H7 (cell line): ENCODE measurements at places on chromosomes 3 and 15.

DNA sequence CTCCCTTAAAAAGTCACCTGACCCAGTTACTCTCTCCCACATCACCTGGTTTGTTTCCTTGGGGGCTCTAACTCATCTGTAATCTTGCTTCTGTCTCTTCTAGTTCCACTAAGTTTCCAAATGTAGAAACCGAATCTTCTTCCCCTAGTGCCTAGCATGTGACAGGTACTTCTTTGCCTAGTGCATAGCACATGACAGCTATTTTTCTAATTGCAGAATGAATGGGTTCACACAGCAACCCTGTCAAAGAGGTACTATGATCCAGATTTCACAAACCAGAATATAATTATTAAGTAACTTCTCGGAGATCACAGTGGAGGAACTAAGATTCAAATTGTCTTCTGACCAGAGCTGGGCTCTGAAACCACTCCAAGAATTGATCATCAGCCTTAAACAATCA is 7.4 kb downstream of the DPH3 start:
- DNase-seq: no peak

DNA sequence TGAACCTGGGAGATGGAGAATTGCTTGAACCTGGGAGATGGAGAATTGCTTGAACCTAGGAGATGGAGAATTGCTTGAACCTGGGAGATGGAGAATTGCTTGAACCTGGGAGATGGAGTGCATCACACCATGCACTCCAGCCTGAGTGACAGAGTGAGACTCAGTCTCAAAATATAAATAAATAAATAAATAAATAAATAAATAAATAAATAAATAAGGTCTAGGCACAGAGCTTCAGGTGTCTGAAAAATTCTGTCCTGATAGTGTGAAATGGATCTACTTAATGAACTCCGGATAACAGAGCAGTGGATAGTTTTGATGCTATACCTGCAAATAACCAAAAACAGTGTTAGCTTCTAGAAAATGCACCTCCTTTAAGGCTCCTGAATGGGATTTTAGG is 24.3 kb upstream of the NUDT16 start:
- no peak for DNase-seq

DNA sequence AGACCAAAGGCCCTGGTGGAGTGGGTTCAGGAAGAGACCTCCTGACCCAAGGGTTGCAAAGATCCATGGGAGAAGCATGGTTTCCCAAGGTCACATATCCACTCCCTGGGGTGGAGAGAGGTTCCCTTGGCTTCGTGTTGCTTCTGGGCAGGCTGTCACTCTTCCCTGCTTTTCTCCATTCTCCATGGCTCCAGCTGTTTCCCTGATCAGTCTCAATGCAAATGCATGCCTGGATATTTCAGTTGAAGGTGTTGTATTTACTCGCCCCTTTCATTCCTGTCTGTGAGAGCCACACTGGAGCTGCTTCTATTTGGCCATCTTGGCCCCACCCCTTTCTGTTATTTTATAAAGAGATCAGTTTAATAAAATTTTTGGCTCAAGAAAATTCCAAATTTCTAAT is 95.0 kb upstream of the PLSCR4 start:
- no peak for DNase-seq

DNA sequence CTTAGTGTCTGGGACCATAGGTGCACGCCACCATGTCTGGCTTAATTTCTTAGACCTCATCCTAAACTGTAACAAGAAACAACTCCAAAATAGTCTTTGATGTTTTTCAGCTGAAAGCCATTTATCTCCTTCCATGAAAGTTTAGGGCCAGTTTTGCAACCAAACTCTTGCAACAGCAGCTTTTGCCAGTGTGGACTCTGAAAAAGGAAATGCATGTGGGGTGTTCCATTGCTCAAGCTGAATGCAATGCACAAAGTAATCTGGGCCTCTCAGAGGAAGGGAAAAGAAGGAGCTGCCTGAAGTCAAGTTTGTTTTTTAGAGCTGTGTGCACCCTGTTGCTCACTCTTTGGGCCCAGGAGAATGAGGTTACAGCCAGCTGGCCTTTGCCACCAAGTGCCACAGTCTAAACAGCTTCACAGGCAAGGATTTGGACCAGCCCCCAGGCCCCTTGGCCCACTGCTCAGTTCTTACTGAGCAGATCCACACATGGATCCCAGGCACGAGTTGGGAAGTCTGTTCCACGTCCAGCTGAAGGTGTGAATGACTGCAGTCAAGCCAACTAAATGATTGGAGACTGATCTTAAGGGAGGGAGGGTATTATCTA is 212.3 kb upstream of the LRRFIP2 start:
- no peak for DNase-seq

- no peak for DNase-seq
Measured at GRCh38 chr3:60582288-60582687, 669.0 kb downstream of the FHIT start.

GRCh38 chr3:194327218-194328052 is 23.7 kb downstream of the CPN2 start:
- DNase-seq: no peak

- DNase-seq: peak; percentile 74
Measured at GRCh38 chr3:187319699-187320302, 28.3 kb upstream of the MASP1 start.

DNA sequence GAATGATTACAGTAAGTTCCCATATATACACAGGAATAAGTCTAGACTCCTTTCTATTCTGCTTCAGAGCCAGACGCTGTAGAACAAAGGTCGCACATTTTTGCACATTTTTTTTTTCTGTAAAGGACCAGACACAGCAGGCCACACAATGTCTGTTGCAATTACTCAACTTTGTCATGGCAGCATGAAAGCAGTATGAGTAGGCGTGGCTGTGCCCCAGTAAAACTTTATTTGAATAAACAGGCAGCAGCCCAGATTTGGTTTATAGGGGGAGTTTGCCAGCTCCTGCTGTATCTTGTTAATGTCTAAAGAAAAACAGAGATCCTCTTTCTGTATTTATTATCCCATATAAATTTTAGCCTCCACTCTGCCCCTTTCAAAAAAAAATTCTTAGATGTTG is 708.3 kb downstream of the FHIT start:
- no peak for DNase-seq

- DNase-seq: no peak
Measured at GRCh38 chr3:24316887-24317383, 177.7 kb downstream of the THRB start.

DNA sequence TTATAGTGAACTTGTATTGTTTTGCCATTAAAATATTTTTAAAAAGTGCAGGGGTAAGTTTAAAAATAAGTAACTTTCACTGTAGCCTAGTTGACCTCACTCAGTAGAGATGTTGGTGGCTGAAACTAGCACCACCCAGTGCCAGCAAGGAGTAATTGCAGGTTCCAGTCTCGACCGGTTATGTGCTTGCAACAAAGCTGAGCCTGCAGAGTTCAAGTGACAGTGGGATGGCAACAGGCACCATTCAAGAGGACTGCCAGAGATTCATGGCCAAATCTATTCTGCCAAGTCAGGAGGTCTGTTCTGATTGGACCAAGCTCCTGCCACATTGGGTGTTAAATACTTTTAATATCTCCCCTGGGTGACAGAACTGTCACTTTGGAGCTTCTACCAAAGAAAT is 2.7 kb downstream of the ADAMTS7 start:
- peak; percentile 73 for DNase-seq

GRCh38 chr3:72595927-72596610 is 252.2 kb downstream of the SHQ1 start:
- DNase-seq: no peak

- DNase-seq: no peak
Measured at GRCh38 chr3:113409676-113410075, 31.6 kb downstream of the CFAP44 start.

- no peak for DNase-seq
Measured at GRCh38 chr3:191068946-191069813, 129.9 kb upstream of the OSTN start.

DNA sequence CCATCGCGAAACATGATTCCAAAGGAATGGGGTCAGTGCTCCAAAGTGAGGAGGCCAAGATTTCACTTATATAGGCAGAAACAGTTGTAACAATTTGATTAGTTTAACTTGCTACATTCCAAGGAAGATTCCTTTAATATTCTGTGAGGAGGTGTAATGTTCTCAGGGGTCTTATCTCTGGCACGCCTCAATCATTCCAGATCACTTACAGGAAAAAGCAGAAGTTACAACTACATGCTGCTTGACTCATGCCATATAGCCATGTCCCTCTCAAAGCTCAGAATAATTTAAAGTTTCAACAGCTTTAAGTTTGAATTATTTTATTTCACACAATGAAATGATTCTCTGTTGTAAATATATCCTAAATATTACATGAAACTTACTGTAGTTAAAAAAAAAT is 3.5 kb upstream of the FYTTD1 start:
- no peak for DNase-seq

GRCh38 chr3:14988988-14989394 is 41.6 kb downstream of the NR2C2 start:
- peak; percentile 52 for DNase-seq

- DNase-seq: peak; percentile 28
Measured at GRCh38 chr3:11548721-11549131, 95.0 kb downstream of the VGLL4 start.

GRCh38 chr3:11556851-11557644 is 86.7 kb downstream of the VGLL4 start:
- DNase-seq: peak; percentile 64

- DNase-seq: no peak
Measured at GRCh38 chr3:44892689-44893088, 18.3 kb downstream of the TGM4 start.

DNA sequence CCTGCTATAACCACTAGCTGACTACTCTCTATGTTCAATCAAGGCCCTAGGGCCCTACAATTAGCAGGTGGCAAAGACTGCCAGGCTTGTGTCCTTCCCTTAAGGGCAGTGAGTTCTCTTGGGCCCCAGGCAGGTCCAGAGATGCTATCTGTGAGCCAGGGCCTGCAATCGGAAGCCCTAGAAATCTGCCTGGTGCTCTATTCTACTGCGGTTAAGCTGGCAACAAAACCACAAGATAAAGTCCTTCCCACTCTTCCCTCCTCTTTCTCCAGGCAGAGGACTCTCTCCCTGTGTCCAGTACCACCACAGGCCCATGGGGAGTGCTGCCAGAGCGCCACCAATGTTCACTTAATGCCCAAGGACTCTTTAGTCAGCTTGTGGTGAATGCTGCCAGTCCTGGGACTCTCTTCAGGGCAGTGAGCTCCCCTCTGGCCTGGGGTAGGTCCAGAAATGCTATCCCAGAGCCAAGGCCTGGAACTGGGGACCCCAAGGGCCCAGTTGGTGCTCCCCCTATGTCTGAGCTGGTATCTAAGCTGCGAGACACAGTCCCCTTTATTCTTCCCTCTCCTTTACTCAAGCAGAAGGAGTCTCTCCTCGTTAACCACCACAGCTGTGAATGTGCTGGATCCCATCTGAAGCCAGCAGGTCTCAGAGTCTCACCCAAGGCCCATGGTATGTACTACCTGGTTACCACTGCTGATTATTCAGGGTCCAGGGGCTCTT is 34.7 kb downstream of the XXYLT1 start:
- no peak for DNase-seq

DNA sequence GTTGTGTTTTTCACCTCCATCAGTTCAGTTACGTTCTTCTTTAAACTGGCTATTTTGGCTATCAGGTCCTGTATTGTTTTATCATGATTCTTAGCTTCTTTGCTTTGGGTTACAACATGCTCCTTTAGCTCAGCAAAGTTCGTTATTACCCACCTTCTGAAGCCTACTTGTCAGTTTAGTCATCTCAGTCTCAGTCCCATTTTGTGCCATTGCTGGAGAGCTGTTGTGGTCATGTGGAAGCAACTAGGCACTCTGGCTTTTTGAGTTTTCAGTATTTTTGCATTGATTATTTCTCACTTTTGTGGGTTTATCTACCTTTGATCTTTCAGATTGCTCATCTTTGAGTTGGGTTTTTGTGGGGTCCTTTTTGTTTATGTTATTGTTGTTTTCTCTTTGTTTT is 151.3 kb downstream of the CFAP20DC start:
- DNase-seq: no peak

DNA sequence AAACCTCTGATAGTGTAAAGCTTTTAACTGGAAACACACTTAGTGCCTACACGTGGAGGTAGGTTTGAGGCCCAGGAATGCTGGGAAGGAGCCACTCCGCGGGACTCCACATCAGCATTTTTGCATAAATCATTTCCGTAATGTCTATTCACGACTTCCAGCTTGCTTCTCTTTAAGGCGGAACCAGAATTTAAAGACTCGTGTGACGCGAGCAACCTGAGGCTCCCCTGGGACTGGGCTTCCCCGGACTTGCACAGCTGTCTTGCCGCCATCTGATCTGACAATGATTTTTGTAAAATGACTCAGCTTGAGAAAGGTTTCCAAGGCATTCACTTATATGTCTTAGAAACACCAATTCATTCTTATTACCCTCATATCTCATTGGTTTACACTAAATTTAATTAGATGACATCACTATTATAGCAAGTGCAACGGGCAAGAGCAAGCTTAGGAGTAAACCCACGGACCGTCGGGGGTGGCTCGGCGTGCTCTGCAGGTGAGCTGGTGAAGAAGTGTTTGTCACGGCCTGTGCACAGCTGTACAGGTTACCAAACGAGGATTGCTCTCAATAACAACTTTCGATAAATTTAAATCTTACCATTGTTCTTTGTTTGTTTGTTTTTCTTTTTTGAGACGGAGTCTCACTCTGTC is 95.2 kb downstream of the CHSY1 start:
- DNase-seq: no peak

GRCh38 chr15:74406992-74407705 is 26.6 kb downstream of the SEMA7A start:
- peak; percentile 84 for DNase-seq

DNA sequence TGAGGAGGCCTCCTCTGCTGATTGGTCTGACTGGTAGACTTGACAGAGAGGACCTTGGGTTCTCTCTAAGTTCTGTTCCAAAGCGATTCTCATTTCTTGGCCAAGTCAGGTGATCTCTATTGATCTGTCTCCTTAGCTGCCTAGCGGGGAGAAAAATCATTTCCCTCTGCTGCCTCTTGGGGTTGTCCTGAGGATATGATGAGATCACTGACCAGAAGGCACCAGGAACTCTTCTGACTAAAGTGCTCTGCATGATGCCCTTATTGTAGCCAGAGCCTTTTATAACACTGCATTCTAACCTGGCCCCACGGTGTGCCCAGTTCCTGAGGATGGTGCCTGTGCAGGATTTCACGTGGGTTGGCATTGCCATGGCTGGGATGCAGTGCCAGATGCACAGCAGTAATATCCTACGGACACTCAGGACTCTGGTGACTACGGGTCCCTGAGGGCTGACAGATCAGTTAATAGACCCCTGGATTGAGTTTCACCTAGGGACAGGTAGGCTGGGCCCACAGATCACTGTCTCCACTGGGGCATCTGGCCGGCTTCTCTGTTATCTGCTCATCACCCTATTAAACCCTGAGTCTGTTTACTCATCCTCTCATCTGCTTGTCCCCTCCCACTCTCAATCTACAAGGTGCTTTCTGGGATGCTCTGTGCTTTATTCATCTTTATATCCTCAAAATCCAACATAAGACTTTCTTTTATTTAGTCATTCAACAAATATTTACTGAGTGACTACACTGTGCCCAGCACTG is 3.9 kb upstream of the HEG1 start:
- DNase-seq: no peak

DNA sequence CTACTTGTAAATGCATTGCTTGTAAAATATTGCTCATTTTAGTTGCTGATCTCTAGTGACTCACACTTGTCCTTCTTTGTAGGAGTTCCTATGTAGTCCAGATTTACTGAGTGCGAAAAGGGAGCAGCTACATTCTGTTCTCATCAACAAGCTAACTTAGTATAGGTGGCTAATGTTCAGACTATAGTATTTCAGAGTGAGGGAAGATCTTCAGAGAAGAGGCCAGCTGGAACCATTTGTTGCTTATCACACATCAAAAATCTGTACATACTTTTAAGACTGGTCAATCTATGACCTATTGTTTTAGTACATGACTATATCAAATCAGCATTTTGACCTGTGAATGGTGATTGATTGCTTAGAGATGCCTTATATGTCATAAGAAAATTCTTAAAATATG is 71.3 kb upstream of the THSD4 start:
- no peak for DNase-seq
